ENCODE measurements at places on chromosomes 12 and 14.
A peak's percentile ranks its signal among the peaks of the same experiment; 100 is the strongest.

- DNase-seq: no peak
These were observed 56.3 kb downstream of the FGD4 start for GRCh38 chr12:32455607-32456071.

DNA sequence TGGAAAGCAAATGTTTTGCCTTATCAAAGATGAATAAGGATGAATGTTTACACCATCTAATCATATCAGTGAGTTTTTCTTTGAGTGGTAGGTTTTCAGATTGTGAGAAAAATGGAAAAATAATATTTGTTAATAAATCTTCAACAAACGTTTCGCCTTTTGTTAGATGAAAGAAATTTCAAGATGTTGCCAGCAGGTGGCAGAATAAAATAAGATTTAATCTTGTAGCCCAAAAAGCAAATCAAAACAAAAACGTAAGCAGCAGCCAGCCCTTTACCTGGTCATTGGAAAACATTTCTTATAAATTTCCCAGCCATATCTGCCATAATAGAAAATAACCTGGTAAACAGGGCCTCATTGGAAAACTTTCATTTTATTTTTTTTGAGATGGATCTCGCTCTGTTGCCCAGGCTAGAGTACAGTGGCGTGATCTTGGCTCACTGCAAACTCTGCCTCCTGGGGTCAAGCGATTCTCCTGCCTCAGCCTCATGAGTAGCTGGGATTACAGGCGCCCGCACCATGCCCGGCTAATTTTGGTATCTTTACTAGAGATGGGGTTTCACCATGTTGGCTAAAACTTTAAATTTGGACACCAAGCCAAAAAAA is 15.4 kb upstream of the TMEM120B start:
- DNase-seq: peak; percentile 43

GRCh38 chr12:75759842-75760572 is 248.6 kb upstream of the KRR1 start:
- DNase-seq: no peak

GRCh38 chr14:74618078-74618952 is 6.3 kb upstream of the LTBP2 start:
- DNase-seq: no peak

GRCh38 chr14:101740981-101741380 is 20.5 kb upstream of the PPP2R5C start:
- no peak for DNase-seq

DNA sequence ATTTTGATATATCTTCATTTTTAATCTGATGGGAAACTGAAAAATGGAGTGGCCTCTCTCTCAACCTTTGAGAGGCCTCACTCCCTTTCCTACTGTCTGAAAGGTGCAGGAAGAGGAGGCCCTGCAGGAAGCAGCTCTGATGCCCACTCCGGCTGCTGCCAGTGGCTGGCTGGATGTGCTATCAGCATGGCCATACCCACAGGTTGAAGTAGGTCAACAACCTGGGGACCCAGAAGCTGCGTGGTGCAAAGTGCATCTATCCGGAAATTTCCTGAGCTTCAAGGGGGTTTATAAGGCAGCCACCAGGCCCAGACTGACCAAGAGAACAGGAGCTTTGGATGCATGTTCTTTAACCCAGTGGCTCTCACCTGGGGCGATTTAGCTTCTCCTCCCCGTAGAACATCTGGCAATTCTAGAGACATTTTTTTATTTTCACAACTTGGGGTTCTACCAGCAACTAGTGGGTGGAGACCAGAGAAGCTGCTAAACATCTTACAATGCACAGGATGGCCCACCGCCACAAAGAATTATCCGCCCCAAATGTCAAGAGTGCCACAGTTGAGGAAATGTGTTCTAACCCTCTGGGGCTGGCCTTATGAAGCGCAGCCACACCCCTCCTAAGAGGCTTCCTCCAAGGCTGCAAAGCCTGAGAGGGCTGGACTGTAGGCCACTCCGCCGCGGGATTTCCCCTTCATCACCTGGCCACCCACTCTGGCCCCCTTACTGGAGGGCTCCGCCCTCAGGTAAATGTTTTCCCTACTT is 8.2 kb upstream of the BATF start:
- DNase-seq: no peak

GRCh38 chr14:59918824-59919569 is 947 bp upstream of the LRRC9 start:
- peak; percentile 32 for DNase-seq

GRCh38 chr12:120056739-120057138 is 59.8 kb downstream of the RAB35 start:
- no peak for DNase-seq

DNA sequence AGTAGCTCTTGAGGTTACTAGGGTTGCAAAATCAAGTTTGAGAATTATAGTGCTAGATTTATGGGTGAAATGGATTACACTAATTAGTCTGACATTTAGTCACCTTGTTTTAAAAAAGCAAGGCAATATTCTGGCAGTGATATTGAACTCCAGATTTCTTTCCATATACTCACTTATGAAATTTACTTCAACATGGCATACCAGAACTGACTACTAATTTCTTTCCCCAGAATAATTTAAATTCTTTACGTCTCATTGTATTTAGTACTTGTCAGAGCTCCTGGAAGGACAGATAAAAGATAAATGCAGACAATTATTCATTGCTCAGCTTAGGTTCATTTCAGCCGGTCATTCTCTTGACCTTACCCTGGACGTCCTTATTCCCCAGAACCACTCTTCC is 24.3 kb downstream of the EMP1 start:
- DNase-seq: no peak

GRCh38 chr14:96390965-96391292 is 999 bp upstream of the AK7 start:
- no peak for DNase-seq

- no peak for DNase-seq
These were observed 178.8 kb downstream of the STXBP6 start for GRCh38 chr14:24870949-24871701.

- no peak for DNase-seq
These were observed 14.8 kb upstream of the RIC8B start for GRCh38 chr12:106759526-106760183.

GRCh38 chr12:94898388-94898787 is 105.1 kb downstream of the NDUFA12 start:
- DNase-seq: no peak

- DNase-seq: no peak
These were observed 67.1 kb downstream of the DUSP16 start for GRCh38 chr12:12495536-12495935.

- DNase-seq: no peak
These were observed 58.0 kb downstream of the TRAFD1 start for GRCh38 chr12:112183141-112184021.

DNA sequence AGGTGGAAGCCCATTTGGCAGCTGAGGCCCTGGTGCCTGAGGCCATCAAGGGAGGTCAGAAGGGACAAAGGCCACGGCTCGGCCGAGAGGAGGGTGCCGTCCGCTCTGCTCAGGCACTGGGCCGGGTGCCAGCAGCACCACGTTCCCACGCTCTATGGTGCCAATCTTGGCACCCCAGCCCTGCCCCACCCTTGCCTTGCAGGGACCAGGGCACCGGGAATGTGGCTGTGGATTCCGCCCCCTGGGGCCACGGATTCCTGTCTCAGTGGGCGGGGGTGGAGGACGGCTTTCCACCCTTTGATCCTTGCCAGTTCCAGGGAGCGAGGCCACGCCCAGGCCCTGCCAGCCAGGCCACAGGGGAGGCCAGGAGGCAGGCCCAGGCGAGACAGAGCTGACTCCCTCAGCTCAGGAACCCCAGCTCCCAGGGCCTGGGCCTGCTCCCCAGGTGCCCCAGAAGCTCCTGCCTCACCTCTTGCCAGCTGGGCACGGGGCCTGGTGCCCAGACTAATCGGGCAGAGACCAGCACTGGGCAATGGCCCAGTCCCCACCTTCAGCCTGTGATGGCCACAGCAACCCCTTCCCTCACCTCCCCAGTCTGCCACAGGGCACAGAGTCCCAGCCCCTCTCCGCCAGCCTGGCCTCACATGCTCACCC is 26.4 kb upstream of the GPR132 start:
- DNase-seq: no peak

- no peak for DNase-seq
These were observed 31.7 kb upstream of the TDRD9 start for GRCh38 chr14:103896578-103896977.

GRCh38 chr12:111788178-111788654 is 21.5 kb downstream of the ALDH2 start:
- no peak for DNase-seq

- no peak for DNase-seq
These were observed 119.4 kb downstream of the SAMD4A start for GRCh38 chr14:54686219-54686870.

DNA sequence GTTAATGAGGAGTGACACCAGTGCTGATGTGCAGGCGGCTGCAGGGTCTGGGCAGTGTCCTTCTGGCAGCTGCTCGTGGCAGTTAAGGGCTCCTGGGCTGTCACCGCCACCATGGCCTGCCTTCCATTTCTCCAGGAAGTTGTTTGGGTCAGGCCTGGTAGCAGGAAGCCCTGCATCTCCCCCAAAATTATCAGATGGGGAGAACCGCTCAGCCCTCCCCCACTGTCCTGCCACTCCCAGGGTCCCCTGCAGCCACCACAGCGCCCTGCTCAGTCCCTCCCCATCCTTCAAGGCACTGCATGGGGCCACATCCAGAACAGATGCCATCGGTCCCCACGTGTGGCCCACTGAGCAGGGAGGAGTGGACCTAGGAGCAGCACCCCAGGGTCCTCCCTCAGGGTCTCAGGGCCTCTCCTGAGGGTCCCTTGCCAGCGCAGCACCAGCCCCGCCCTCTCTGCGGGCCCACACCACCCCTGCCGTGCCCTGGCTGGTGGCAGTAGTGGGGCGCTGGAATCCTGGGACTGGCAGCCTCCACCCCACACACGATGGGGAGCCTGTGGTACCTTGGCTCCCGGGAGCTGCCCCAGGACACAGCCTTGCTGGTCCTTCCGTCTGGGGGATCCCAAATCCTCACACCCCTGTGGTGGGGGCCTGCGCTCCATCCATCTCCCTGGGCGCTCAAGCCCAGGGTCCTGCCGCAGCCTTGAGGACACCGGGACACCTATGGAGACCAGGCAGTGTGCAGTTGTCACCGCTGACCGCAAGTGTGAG is 10.3 kb upstream of the AMN start:
- no peak for DNase-seq

- no peak for DNase-seq
These were observed 14.6 kb upstream of the HDAC7 start for GRCh38 chr12:47834199-47834903.

DNA sequence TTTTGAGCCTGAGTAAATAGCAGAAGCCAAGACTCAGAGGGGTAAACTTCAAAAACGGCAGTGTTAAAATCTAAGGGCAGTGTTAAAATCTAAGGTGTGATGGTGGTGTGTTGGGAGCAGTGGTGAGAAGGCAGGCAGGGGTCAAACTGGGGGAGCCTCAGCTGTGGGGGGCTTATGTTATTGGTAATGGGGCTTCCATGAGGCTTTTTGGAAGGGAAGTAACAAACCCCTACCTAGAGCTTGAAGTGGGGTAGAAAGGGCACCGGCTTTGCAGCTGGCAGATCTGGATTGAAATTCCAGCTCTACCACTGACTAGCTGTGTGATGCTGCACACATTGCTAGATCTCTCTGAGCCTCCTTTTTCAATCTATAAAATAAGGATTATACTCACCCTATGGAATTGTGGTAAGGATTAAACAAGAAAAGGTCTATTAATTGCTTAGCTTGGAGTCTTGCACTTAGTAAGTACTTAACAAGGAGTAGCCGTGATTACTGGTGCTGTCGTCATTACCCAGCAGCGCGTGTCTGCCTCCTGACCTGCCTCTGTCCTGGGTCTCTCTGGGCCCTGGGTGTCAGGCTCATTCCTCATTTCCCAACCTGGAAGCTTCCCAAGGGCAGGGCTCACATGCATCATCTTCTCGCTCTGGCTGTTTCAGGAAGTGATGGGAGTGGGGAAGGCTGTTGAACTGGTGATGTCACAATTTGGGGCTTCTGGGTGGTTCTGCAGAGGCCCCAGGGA is 18.5 kb upstream of the KRT80 start:
- DNase-seq: no peak

- no peak for DNase-seq
These were observed 71.3 kb upstream of the SCN8A start for GRCh38 chr12:51519755-51520154.

DNA sequence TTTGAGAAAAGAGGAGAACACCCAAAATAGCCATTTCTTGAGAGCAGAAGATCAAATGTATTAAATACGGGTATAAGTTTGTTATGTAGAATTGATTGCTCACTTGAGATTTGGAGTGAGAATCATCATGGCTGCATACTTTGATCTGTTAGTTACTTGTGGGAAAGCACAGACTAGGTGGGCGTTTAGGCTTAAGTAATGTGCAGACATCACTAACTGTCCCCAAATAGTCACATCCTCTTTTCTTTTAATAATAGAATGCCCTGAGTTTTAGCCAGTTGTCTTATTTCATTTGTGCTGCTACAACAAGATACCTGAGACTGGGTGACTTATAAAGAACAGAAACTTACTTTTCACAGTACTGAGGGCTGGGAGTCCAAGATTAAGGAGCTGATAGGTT is 14.3 kb upstream of the GTF2A1 start:
- no peak for DNase-seq

DNA sequence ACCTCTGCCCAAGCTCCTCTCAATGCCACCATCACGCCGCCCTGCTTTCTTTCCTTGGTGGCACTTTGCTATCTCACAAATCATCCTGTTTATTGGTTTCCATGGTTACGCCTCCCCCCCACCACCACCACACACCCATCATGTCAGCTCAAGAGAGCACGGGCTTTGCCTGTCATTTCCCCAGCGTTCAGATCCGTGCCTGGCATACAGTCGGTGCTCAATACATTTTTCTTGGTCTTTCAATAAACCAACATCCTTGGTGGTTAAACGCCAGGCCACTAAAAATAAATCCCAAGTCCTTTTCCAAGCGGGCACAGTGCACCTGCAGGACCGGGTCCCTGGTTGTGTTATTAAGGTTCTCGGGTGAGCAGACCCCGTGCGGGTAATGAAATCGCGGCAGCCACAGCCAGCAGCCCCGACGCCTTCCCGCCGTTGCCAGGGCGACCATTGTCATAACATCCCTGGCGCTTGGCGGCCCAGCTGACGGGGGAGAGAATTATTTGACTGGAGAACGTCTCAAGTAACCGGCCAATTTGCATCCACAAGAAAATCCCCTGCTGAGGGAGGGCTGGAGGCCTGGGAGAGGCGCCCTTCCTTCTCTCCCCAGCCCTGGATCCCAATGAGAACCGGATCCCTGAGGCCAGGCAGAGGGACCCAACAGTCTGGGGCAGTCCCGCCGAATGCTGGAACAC is 92.9 kb downstream of the KSR2 start:
- DNase-seq: no peak

All from cerebellar nuclear complex (tissue), 1 donor.